Chondrocyte (in vitro differentiated cells): ENCODE measurements at places on chromosomes 11 and 22.

DNA sequence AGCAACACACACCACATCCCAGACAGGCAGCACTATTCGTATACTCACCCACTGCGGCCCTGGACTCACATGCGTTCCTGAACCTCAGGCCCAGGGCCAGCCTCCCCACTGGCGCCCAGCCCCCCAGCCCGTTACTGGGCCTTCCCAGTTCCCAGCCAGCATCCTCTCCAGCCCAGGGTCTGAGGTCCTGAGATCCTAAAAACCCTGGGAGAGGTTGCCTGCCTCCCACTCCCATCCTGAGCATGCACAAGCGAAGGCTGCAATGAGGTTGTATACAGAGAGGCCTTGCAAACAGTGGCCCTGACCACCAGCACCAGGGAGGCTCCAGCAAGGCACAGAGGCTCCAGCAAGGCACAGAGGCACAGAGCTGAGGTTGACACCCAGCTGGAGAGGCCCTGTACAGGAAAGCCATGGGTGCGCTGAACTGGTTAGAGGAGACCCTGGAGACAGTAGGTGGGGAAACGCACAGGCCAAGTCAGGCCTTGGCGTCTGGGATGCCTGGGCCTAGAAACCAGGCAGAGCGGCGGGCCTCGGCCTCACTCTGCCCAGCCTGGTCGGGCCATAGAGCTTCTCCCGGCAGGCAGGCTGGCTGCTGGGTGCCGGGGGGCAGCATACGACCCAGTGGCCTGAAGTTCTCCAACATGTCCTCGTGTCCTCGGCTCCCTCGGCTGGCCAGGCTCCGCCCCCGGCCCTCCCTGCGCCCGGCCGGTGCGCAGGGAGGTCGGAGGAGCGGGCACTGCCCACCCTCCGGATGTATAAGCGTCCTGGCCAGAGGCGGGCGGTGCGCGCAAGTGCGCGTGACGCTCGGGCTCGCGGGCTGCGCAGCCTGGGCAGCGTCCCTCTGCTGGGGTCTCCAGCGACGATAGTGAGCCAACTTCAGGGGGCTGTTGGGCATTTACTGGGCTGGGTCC lies 2.3 kb upstream of the TBX1 start:
- DNase-seq: no peak

- no peak for DNase-seq
Measured at GRCh38 chr11:130614591-130614990, 166.1 kb downstream of the ADAMTS15 start.

DNA sequence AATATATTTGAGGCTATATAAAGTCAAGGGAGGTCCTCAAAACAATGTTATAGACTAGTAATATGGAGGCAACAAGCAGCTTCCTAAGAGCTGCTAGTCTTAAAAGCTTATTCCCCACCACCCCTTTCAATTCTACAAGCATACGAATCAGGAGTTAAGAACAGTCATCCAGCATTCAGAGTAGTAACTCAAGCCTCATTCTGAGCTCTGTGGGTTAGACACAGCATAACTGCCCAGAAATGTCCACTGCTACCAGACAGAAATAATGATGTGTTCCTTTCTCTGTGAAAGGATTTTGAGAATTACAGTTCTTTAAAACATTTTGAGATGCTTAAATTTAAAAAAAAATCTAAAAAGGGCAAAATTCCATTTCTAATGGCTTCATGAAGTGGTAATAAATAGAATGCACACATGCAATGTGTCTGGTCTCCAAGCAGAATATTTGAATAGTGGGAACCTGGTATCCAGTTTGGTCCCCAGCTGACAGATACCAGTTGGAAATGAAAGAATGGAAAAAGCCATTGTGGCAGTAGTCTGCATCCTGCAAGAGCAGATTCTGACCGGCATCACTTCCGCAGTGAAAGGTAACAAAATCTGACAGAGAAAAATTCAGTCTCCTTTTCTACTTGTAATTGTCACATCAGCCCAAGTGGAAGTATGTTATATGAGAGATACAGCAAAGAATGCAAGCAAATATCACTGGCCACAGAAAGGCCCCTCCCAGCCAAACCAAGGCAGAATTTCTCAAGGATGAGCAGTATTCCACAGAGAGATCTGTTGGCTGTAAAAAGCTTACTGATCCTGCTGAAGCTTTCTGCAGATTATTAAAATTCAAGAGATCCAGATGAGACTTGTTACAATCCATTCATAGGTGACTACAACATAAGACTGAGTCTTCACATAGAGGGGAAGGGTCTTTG lies 310.8 kb upstream of the PITPNB start:
- DNase-seq: no peak

- DNase-seq: no peak
Measured at GRCh38 chr11:58597486-58598144, 18.8 kb downstream of the ZFP91 start.
